Retinal pigment epithelial cell (primary cell): ENCODE measurements at places on chromosomes 7 and 10.
A peak's percentile ranks its signal among the peaks of the same experiment; 100 is the strongest.

GRCh38 chr10:78981257-78981969, 87.4 kb upstream of the ZMIZ1 start:
- no peak for DNase-seq

GRCh38 chr10:94065362-94065761, 71.6 kb downstream of the PLCE1 start:
- no peak for DNase-seq

- no peak for DNase-seq
These were observed 268.4 kb downstream of the MAD1L1 start for GRCh38 chr7:1964211-1964912.

DNA sequence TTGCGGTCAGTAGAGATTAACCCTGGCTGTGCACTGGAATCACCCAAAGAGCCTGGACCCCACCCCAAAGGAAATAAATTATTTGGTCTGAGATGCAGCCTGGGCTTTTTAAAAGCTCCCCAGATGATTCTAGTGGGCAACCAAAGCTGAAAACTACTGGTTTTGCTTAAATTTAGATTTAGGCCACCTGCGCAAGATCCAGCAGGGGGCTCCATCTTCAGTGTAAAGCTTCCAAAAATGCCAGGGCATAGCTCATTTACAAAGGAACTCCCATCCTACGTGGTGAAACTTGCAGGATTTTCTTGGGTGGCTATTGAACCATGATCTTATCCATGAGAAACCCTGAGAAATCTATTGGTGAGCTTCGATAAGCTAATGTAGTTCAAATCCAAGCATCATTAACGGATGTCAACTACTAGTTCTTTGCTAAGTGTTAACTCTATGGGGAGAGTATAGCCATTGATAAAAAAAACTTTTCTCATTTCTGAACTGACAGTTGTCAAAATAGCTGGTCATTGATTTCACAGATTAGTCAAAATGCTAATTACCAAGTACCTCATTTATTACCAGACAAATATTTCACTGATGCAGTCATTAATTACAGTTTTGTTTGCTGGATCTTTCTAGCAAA, 315.3 kb downstream of the LHFPL3 start:
- no peak for DNase-seq

DNA sequence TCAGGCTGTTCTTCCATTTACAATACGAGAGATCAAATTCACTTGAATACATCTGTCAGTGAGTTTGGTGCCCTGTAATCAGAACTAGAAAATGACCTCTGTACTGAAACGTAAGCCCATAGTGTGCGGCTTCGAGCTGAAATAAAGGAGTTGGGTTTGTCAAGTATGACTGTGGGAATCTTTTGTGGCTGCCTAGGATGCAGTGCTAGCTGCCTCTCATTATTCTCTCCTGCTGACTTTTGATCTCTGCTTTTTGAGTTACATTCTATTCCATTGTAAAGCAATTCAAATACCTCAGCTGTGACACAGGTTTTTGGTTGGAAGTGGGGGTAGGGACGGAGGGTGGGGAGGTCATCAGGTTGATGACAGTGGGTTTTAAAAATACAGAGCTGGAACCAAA, 40.4 kb downstream of the ICA1 start:
- no peak for DNase-seq

DNA sequence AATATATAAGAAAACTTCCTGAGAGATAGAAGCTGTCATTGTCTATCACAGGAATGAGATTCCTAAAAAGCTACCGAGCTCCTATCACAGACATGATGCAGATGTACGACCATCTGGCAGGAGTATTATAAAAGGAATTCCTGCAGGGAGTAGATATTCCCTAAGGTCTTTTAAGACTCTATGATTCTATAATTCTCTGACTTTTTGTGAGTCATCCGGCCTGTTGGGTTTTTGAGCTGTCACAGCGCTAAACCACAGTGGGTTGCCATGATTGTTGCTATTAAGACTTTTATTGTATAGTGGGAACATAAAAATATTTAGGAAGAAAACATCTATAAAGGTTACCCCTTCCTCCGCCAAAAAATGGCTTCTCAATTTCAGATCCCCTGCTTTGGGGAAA, 223.4 kb downstream of the BMPER start:
- no peak for DNase-seq

GRCh38 chr10:127338399-127339110, 142.2 kb upstream of the INSYN2A start:
- DNase-seq = peak; percentile 45

DNA sequence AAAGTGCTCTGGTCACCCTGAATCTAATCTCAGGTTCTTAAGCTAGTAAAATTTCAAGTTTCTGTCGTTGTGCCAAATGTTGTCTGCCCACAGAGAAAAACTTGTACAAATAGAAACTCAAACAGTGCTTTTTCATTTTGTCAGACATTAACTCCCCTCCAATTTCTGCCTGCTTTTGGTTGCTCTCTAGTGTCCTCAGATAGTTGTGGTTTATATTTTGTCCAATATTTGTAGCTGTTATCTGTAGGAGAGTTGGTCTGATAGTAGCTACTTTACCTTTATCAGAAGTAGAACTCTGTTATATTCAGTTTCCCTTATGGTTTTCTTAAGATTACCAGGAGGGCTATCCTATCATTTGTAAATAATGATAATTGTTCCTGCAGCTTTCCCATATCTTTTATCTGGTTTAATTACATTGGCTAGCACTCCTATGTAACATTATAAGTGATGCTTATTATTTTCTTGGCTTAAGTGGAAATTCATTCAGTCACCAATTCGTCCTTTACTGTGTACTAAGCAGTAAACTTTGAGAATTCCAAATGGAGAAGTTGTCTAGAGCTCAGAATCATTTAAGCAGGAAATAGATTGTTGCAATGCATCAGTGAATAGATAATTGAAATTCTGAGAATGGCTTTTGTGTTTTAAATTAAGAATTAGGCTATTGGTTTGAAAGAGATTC, 91.0 kb downstream of the ANKIB1 start:
- DNase-seq = no peak

GRCh38 chr10:107701943-107702342, 537.4 kb upstream of the SORCS1 start:
- DNase-seq = peak; percentile 3

DNA sequence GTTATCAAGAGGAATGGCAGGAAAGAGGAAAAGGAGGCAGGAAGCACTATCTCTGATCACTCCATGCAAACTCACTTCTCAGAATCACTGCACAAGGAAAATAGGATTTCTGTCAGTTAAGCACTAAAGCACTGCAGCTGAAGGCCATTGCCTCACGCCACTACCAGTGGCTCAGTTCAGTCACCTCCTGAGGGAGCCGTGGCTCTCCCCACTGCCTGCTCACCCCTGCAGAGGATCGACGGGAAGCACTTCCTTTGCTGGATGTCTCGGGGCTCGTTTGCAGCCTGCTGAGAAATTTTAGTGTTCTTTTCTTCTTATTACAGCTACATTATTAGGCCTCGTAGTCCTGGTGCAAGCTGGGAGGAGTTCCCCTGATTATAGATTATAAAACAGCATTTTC, 90.1 kb upstream of the ADCY1 start:
- no peak for DNase-seq

GRCh38 chr7:129218514-129219062, 6.2 kb upstream of the AHCYL2 start:
- DNase-seq = no peak

- no peak for DNase-seq
These were observed 1.5 kb downstream of the NRG3 start for GRCh38 chr10:81876253-81877077.

DNA sequence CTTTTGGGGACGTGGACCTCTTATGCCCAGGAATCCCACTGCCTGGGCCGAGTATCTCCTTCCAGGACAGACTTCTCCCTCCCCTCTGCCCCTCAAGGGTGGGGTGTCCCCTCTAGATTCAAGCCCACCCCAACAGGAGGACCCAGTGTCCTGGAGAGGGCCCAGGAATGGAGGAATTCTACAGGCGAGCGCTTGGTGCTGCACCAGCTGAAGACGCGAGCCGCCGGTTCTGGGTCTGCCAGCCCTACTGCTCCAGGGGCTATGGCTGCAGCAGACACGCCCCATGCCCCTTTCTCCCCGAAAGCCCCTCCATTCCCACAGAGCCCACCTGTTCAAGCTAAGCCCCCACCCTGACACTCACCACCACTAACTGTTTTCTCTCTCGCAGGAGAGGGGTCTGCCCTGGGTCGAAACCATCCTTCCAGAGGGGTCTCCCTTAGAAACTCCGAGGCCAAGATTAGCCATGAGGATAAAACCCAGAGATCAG, 8.6 kb downstream of the CRYGN start:
- no peak for DNase-seq

DNA sequence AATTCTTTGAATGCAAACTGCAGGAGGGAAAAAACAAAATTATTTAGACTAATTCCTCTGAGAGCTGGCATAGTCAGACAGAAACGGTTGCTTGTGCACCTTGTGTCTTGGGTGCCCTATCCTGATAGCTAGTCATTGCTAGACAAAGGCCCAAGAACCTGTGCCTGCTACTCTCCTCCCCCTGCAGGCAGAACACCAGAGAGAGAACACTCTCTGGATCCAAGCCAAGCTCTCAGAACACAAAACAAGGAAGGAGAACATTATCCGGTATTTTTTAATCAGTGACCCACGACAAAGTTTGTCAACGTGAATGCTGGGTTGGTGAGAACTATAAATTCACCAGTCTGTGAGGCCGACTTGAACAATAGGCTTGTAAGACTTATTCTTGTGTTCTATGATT, 18.8 kb upstream of the PPP1R9A start:
- DNase-seq = no peak

DNA sequence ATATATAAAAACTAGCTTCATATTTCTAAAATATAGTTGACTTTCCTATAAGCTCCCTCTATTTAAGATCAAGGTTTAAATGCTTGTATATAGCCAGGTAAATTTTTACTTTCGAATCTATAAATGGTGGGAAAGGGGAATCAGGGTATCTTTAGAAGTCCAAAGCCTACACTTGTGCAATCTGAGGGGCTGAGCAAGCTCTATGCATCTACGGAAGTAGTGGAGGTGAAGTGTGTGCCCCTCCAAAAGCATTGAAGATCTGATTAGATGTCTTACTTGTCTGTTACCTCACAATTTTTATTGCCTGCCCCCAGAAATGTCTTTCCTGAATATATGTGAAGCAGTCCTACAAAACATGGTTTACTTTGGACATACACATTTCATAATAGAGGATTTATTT, 1.6 kb downstream of the AKAP9 start:
- DNase-seq = no peak
